ENCODE measurements at places on chromosomes 5 and 9. TPM values are rescaled to one million over a fixed set of nuclear protein-coding genes. Genes with fewer than 3 reads are reported as not detected.

The FGF18 gene
- 2.1 TPM for total RNA-seq

The LEAP2 gene
- total RNA-seq = 1.1 TPM

The LCN12 gene
- total RNA-seq = 7.0 TPM

The DDX31 gene
- 5.2 TPM for total RNA-seq

The PAPPA gene
- total RNA-seq = 2.4 TPM

The KLF4 gene
- 66.9 TPM for total RNA-seq

The TNFSF15 gene
- 0.03 TPM for total RNA-seq

The PDGFRB gene
- 68.3 TPM for total RNA-seq

The NEUROG1 gene
- total RNA-seq = not detected

The IFNA17 gene
- not detected for total RNA-seq

The PTGDS gene
- 3,329 TPM for total RNA-seq

The PNPLA7 gene
- 6.1 TPM for total RNA-seq

The SCAMP1 gene
- 38.0 TPM for total RNA-seq

The NDUFA8 gene
- total RNA-seq = 198 TPM

The GARNL3 gene
- total RNA-seq = 11.2 TPM

The SPATA31A3 gene
- not detected for total RNA-seq

The WWC1 gene
- total RNA-seq = 3.4 TPM

The ADAMTS12 gene
- 3.8 TPM for total RNA-seq

The PCDHB9 gene
- 4.3 TPM for total RNA-seq

The TIMD4 gene
- 0.37 TPM for total RNA-seq

The IARS1 gene
- 73.3 TPM for total RNA-seq

The FNIP1 gene
- total RNA-seq = 23.5 TPM

The ALDH7A1 gene
- total RNA-seq = 25.2 TPM

The DNLZ gene
- 23.2 TPM for total RNA-seq

The SLIT3 gene
- 117 TPM for total RNA-seq

The TRIM36 gene
- 0.80 TPM for total RNA-seq

The STPG3 gene
- total RNA-seq = 0.59 TPM

The EIF4E1B gene
- not detected for total RNA-seq

The GRXCR2 gene
- total RNA-seq = 1.9 TPM

The CTXN3 gene
- not detected for total RNA-seq

The NAA35 gene
- total RNA-seq = 18.2 TPM

The FOXD4 gene
- not detected for total RNA-seq

The PDE6A gene
- 0.16 TPM for total RNA-seq

The HSPB3 gene
- total RNA-seq = 309 TPM

The SLC45A2 gene
- 0.16 TPM for total RNA-seq

The TAF11L5 gene
- total RNA-seq = not detected

The ACTBL2 gene
- total RNA-seq = not detected

The SPATA9 gene
- 0.47 TPM for total RNA-seq

The PKD2L2 gene
- total RNA-seq = 0.24 TPM

The ZNF782 gene
- 3.4 TPM for total RNA-seq

The VPS13A gene
- 31.9 TPM for total RNA-seq

The PCDHB10 gene
- 1.3 TPM for total RNA-seq

The MSMP gene
- not detected for total RNA-seq

The SMIM3 gene
- 27.9 TPM for total RNA-seq

The AUH gene
- total RNA-seq = 22.7 TPM

The TMEM252 gene
- 0.18 TPM for total RNA-seq

The IDNK gene
- 3.5 TPM for total RNA-seq

The PCDHGC4 gene
- total RNA-seq = 1.4 TPM

The PCDHB3 gene
- total RNA-seq = 1.3 TPM

The ENTREP1 gene
- 12.0 TPM for total RNA-seq
